ENCODE measurements at places on chromosomes 1 and 21. TPM values are rescaled to one million over a fixed set of nuclear protein-coding genes. Genes with fewer than 3 reads are reported as not detected.

DNA sequence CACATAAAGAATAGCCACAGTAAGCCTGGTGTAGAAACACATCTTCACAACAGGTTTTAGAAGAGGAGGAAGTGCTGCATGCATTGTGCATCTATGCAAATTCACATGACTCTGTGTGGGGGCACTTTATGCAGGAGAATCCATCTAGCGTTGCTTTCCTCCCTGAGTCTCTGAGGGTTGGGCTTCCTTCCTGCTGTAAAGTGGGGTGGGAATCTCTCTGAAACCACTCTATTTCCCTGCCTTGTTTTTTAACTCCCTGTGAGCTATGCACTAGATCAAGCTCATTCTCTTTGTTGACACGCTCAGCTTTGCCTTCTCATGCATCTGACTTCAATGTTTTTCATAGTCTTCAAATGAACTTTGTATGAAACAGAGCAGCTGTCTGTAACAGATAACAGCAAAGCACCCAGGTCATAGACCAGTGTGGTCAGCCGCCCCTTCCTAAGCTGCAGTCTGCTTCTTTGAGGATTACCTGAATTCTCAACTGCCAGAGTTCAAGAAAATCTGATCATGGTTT lies 102.7 kb upstream of the DPH5 start:
- peak overlapping the region; percentile 26 for H3K4me3 ChIP-seq
- H3K36me3 ChIP-seq, result peaks cover 2% of the 10 kb centered on the region
- H3K27me3 ChIP-seq, result no peaks in the 10 kb centered on the region
- H3K4me1 ChIP-seq, result peaks cover 62% of the 10 kb centered on the region
- DNase-seq, result peak; percentile 22
- H3K27ac ChIP-seq, result peak overlapping the region; percentile 83

CLCNKA gene
- not detected for total RNA-seq

DNA sequence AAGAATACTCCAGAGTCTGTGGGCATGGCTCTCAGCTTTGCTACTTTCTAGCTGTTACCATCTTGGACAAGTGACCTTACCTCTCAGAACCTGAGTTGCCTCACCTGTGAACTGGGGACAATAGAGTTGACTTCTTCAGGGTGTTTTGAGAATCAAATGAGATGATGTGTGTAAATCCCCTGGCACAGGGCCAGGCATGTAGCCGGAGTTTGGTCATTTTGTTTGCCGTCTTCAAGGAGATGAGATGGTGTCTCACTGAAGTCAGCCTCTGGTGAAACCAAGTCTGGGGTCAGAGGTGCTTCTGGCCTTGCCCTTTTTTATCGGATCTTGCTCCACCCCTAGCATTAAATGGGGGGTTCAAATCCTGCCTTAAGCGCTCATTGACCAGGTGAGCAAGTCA lies 149.2 kb upstream of the TMEM51 start:
- H3K27me3 ChIP-seq, result no peaks in the 10 kb centered on the region
- no peak overlapping the region for H3K4me3 ChIP-seq
- H3K4me1 ChIP-seq, result no peaks in the 10 kb centered on the region
- no peak overlapping the region for H3K27ac ChIP-seq
- DNase-seq, result no peak
- no peaks in the 10 kb centered on the region for H3K36me3 ChIP-seq

GRCh38 chr1:157193702-157194391 lies 55.7 kb upstream of the ETV3 start:
- no peaks in the 10 kb centered on the region for H3K4me1 ChIP-seq
- no peak overlapping the region for H3K4me3 ChIP-seq
- no peaks in the 10 kb centered on the region for H3K36me3 ChIP-seq
- peaks cover 30% of the 10 kb centered on the region for H3K27me3 ChIP-seq

GRCh38 chr1:20223551-20224419 lies 37.5 kb upstream of the PLA2G2C start:
- H3K27ac ChIP-seq, result no peak overlapping the region
- H3K27me3 ChIP-seq, result peaks cover 42% of the 10 kb centered on the region
- no peaks in the 10 kb centered on the region for H3K4me1 ChIP-seq

- H3K4me1 ChIP-seq, result peaks cover 3% of the 10 kb centered on the region
- no peak overlapping the region for H3K27ac ChIP-seq
- peaks cover 56% of the 10 kb centered on the region for H3K27me3 ChIP-seq
- no peaks in the 10 kb centered on the region for H3K36me3 ChIP-seq
Observed at GRCh38 chr1:37038227-37039093, 4.1 kb upstream of the GRIK3 start.

GRCh38 chr1:247740721-247741120 lies 2.3 kb downstream of the OR14K1 start:
- no peak overlapping the region for H3K4me3 ChIP-seq
- no peak for DNase-seq
- peaks cover 4% of the 10 kb centered on the region for H3K27me3 ChIP-seq
- H3K27ac ChIP-seq, result no peak overlapping the region
- no peaks in the 10 kb centered on the region for H3K36me3 ChIP-seq

HTR6 gene
- 1.6 TPM for total RNA-seq

- no peak overlapping the region for H3K27ac ChIP-seq
Observed at GRCh38 chr1:150311762-150312161, 9.6 kb upstream of the PRPF3 start.

DIO1 gene
- not detected for total RNA-seq

DNA sequence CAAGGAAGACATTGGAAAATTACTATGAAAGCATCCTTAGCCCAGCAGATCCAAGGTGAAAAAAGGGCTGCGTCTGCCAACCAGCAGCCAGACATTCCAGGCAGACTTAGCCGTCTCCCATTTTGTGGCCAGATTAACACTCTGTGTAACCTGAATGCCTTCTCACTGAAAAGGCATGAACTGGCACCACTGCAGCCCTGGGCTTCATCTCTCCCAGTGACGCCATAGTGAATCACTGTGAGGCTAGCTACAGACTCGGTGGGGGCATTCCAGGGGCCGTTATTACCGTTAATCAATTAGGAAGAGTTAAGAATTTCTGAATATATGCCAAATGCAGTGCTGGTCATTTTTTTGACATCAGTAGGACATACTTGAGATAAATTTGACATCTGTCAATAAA lies 627.4 kb downstream of the LMO4 start:
- no peak overlapping the region for H3K27ac ChIP-seq
- DNase-seq, result no peak
- H3K27me3 ChIP-seq, result peaks cover 7% of the 10 kb centered on the region
- H3K4me3 ChIP-seq, result no peak overlapping the region
- H3K4me1 ChIP-seq, result no peaks in the 10 kb centered on the region

GON4L gene
- 44.2 TPM for total RNA-seq

All from activated CD4-positive, alpha-beta T cell treated with anti-CD3 and anti-CD28 coated beads for 36 hours (primary cell).